ENCODE measurements at places on chromosomes 5 and 9.

DNA sequence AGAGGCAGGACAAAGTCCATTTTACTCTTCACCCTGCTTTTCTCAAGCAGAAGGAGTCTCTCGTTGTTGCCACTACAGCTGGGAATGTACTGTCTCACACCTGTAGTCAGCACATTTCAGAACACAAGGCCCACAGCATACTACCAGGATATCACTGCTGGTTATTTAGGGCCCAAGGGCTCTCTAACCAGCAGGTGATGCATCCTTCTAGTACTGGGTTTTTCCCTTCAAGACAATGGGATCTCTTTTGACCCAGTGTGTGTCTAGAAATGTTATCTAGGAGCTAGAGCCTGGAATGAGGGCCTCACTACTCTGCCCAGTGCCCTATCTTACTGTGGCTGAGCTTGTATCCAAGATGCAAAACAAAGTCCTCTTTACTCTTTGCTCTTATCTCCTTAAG lies 235.1 kb upstream of the PRR16 start:
- no peak for DNase-seq

DNA sequence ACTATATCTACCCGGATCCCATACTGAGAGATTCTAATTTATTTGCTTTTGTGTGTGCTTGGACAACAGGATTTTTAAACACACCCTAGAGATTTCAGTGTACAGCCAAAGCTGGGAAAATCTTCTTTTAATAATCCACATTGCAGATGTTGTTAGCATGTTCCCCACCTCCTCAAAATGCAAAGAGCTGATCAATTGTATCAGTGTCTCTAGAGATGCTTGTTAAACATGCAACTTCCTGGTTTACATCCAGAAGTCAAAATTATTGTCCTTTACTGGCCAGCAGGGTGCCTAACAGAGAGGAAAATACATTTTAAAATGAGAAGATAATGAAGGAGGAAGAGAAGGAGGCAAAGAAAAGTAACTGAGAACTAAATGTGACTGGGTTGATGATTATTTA lies 793.3 kb downstream of the SEMA5A start:
- DNase-seq, result no peak

GRCh38 chr5:73189871-73190376 lies 16.9 kb downstream of the TMEM174 start:
- DNase-seq, result no peak

GRCh38 chr9:128706671-128707381 lies 4.5 kb downstream of the PKN3 start:
- DNase-seq, result no peak

DNA sequence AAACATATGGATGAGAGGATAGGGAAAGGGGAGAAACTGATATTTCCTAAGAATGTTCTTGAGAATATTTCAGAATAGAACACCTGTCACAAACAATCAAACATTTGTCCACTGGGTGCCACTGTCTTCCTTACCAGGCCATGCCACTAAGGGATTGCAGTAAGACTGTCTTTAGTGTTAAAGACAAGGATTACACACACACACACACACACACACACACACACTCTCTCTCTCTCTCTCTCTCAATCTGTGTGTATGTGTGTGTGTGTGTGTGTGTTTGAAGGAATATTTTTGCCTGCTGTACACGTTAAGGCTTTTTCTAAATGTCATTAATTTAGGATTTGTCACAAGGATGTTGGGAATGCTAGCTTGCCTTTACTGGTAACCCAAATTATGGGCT lies 54.4 kb downstream of the CCDC192 start:
- no peak for DNase-seq

DNA sequence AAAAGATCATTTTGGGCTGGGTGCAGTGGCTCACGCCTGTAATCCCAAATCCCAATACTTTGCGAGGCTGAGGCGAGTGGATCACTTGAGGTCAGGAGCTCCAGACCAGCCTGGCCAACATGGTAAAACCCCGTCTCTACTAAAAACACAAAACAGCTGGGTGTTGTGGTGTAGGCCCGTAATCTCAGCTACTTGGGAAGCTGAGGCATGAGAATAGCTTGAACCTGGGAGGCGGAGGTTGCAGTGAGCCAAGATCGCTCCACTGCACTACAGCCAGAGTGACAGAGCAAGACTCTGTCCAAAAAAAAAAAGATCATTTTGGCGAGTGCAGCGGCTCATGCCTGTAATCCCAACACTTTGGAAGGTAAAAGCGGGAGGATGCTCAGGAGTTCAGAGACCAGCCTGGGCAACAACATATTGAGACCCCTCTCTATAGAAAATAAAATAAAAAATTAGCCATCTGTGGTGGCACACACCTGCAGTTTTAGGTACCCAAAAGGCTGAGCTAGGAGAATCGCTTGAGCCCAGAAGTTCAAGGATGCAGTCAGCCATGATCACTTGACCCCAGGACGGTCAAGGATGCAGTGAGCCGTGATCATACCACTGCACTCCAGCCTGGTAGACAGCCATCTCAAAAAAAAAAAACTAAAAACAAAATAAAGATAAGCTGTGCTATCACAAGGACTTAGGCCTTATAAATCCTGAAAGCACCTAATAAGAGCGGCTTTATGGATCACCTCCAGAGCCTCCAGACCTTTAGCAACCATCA lies 16.2 kb downstream of the PPP2CA start:
- no peak for DNase-seq

- DNase-seq, result no peak
Measured at GRCh38 chr5:3022665-3023064, 271.2 kb upstream of the IRX2 start.
